ENCODE measurements at places on chromosomes 11 and 22.

GRCh38 chr11:119262668-119263351 lies 54.1 kb downstream of the MCAM start:
- DNase-seq = no peak

GRCh38 chr11:99199341-99199740 lies 178.6 kb downstream of the CNTN5 start:
- peak; percentile 66 for DNase-seq

- DNase-seq = no peak
Observed at GRCh38 chr11:20208622-20209111, 48.4 kb upstream of the DBX1 start.

GRCh38 chr11:81004576-81004975 lies 1563.7 kb upstream of the TENM4 start:
- no peak for DNase-seq

- no peak for DNase-seq
Observed at GRCh38 chr11:71309181-71309580, 56.8 kb upstream of the SHANK2 start.

GRCh38 chr22:25142102-25142501 lies 57.6 kb upstream of the CRYBB3 start:
- DNase-seq = no peak

DNA sequence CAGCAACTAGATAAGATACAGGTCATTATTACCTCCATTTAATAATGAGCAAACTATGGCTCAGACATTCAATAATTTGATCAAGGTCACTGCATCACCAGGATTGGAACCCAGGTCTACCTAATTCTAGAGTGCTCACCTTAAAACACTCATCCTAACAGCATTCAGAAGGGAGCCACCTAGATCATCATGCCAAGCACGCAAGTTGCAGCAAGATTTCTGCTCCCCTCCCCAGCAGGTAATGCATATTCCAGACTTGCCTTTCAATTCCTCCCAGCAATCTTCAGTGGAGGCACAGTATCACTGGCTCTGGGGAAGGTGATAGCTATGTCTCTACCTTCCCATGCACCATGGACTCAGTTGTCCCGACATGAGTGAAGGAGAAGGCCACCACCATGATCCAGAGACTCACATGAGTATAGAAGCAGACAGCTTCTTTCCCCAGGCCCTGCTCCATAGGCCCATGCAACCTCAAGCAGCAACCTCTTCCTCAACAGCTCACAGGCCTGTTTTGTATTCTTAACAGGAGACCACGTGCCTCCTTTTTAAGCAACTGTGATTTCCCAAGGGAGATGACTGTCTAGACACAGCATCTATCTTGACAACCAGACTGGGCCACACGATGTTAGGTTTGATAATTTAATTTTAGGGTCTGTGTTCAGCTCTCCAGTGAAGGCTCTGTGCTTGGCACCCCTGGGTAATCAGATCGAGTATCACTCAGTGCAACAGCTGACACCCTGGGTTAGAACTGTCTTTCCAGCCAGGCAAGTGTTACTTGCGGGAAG lies 36.4 kb downstream of the RAB30 start:
- DNase-seq = no peak

- DNase-seq = no peak
Observed at GRCh38 chr11:69654660-69655478, 13.9 kb downstream of the CCND1 start.

DNA sequence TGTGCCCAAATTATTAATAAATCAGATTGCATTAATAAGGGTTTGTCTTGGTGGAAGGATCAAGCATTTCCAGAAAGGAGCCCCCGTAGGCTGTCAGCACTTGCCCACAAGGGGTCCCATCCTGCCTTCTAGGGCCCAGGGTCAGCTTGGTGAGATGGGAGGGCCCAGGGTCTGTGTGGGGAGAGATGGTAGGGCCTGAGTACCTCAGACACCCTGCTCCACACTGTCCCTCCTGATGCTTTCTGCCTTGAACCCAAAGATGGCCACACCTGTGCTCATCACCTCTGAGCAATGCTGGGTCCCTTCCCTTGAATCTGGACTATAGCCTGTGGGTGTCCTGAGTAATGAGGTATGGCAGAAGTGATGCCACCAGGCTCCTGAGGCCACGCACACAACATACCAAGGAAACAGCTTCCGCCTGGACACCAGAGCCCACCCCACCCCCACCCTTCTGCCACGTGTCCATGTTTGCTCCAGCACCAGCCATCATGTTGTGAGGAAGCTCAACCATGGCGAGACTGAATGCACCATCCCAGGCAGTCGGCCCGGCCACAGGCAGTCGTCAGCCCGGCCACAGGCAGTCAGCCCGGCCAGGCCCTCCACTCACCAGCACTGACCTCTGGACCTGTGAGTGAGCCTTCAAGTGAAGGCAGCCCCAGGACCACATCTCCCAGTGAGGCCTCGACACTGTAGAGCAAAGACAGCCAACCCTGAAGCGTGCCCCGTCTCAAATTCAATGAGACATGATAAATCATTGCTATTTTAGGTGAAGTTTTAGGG lies 6.8 kb downstream of the BET1L start:
- DNase-seq = no peak

- no peak for DNase-seq
Observed at GRCh38 chr11:65456418-65456817, 33.8 kb downstream of the NEAT1 start.

- peak; percentile 57 for DNase-seq
Observed at GRCh38 chr11:9972989-9973388, 309.1 kb downstream of the SWAP70 start.

GRCh38 chr11:69321877-69322361 lies 28.0 kb downstream of the MYEOV start:
- DNase-seq = no peak

DNA sequence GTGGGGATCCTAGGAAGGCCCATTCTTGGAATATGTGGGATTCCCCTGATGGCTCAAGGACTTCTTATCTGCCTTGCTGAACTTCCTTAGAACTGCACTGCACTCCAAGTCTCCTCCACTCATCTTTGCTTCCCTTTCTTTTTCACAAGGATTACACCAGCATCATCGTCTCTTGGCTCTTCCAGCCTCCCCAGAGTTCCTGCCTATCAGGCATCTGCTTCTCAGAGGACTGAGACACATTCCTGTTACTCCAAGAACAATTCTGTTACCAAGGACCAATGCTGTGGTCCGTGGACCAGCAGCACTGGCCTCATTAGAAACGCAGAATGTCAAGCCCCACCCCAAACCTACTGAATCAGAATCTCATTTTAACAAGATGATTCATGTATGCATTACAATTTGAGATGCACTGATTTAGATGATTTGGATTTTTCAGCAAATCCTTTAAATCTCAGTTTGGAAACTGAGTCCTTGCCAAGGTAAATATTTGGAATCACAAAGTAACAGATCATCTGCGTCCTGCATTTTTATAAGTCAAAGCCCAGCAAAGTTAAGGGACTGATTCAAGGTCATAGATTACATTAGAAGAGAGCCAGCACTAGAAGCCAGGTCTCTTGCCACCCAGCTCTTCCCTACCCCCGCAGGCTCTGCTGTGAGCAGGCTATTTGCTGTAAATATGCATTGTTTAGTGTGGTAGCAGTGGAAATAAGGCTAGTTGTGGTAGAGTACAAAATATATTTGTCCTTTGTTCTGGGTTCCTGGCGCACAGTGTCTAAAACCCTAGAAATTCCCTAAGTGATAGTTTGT lies 110.9 kb downstream of the SWAP70 start:
- peak; percentile 77 for DNase-seq

DNA sequence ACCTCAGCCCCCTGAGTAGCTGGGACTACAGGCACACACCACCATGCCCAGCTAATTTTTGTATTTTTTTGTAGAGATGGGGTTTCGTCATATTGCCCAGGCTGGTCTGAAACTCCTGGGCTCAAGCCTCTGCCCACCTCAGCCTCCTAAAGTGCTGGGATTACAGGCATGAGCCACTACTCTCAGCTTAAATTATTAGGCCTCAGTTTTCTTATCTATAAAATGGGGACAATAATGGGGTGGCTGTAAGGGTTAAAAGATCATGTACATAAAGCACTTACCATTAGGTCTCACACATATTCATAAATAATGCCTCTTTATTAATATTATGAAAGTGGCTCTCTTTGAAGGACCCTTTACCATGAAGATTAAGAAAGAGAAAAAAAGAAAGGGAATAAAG lies 31.5 kb upstream of the CKAP5 start:
- no peak for DNase-seq

DNA sequence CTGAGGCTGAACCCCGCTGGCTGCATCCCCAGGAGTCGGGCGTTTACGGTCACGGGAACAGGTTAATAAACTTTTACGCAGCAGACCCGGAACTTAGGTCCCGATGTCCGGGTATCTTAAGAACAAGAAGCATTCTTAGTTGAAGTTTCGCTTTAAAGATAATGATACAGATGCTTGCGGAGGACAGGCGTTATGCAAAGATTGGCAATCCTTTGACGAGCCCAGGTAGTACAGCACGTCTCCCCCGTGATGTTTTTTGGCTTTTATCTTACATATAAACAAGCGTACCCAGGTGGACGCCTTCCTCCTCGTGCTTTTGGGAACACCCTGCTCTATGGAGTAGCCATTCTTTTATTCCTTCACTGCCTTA lies 871 bp upstream of the TOLLIP start:
- no peak for DNase-seq

- no peak for DNase-seq
Observed at GRCh38 chr11:3186166-3186953, 21.2 kb upstream of the OSBPL5 start.

GRCh38 chr11:44726283-44727113 lies at the start of gene TSPAN18:
Gene TSPAN18 (plus strand): TSS chr11:44726962. CDS start chr11:44906417, 179,455 bp downstream.
- peak; percentile 50 for DNase-seq

DNA sequence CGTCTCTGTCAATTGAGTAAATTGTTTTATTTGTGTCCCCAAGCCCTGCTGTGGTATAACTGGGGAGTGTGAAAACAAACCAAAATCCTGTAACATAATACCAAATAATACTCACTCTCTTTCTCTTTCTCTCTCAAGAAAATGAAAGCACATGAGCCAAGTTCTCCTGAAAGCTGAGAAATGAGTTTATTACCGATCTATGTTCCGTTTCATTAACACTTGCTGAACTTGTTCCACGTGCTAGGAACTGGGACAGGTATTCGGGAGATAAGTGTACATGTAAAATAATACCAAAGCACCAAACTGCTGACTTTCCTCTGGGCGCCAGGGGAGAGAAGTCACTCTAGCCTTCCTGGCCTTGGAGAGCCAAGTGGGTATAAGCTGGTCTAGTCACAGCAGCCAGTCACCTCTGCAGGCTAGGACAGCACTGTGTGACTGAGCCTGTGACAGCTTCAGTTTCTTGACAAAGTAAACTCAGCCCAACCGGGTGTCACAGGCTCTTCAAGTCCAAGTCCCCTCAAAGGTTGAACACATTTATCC lies 23.1 kb downstream of the CD6 start:
- no peak for DNase-seq

- no peak for DNase-seq
Observed at GRCh38 chr11:22194306-22194705, 1.4 kb downstream of the ANO5 start.

DNA sequence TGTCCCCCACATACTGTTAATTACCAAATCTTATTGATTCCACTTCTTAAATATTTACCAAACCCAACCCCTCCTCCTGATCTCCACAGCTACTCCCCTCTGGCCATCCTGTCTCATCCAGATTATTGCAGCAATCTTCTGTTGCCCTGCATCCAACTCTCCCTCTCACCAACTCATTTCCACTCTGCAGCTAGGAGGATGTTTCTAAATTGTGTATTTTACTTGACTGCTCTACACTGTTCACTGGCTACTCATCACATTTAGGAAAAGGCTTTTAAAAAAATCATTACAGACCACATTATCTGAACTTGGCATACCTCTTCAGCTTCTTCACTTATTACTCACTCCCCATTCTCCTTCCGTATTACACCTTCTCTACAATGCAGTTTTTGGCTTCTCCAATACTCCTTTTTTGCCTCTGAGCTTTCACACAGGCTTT lies 117.9 kb downstream of the ATG16L2 start:
- no peak for DNase-seq

DNA sequence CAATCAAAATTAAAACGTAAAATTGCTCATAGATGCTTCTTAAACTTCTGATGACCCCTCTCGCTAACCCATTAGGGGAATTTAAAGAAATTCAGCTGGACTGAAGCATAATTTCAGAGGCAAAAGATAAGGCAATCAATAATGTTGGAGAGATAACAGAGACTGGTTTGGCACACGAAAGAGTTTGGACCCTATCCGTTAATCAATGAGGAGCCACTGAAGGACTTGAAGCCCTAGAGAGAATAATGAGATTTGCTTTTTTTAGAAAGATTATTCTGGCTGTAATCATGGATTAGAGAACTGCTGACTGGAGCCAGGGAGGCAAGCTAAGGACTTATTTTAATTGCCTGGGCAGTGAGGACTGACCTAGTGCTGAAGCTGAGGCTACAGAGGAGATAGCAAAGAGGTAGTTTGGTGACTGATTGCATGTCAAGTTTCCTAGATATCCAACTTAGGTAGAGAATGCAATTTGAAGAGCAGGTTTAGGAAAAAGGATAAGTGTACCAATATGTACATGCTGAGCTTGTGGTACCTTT lies 11.9 kb upstream of the ARHGAP42 start:
- DNase-seq = no peak

DNA sequence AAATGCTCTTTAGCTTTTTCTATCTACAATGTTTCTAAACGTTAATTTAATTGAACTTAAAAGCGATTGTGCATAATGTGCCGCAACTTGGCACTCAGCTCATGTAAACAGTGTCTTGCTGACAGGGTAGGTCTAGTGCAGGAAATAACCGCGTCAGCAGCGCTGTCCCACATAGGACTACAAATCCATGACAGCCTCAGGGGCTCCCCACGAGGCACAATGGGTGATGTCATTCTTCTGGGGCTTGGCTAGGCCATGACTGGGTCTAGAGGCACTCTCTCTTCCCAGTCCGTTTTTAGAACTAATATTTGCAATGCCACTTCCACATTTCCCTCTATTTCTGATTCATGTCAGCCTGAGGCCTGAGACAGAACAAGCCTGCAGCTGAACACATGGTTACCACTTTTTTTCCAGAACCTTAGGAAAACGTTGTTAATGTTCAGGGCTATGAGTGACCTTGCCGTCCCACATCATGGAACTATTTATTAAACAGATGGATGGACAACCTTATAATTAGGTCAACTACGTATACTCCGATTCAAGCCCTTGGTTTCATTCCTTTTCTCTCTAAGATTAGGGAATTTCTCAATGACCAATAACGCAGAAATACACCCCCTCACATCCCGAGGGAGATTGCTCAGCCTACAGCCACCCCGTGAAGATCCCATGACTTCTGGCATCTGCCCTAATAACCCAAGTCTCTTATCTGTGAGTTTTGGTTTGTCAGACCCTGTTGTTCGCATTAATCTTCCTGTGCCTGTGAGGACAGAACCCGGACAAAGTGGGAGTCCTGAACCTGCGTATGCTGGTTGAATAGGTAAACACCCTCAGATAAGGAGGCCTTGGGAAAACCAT lies 19.4 kb upstream of the SNX32 start:
- peak; percentile 15 for DNase-seq

GRCh38 chr11:134486106-134486505 lies 74.1 kb upstream of the B3GAT1 start:
- no peak for DNase-seq

DNA sequence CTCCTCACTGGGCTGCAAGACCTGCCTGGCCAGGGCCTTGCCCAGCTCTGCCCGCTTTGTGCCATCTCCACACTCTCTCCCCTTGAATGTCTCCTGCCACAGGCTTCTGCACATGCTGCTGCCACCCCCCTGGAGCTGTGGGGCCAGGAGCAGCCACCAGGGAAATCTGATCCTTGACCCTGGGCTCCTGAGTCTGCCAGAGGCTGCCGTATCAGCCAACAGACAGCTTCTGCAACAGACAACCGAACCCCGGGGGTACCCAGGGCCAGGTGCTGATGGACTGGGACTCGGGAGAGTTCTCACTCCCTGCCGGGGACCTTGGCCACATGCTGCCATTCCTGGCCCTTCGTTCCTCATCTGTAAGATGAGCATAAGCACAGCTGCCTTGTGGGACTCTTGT lies 3.3 kb upstream of the PPARA start:
- DNase-seq = no peak

GRCh38 chr11:116217006-116217405 lies 555.8 kb downstream of the BUD13 start:
- DNase-seq = peak; percentile 69

Measured in umbilical cord (tissue), 2 donors.